ENCODE measurements at places on chromosomes 3 and 15. TPM values are rescaled to one million over a fixed set of nuclear protein-coding genes. Genes with fewer than 3 reads are reported as not detected.
A peak's percentile ranks its signal among the peaks of the same experiment; 100 is the strongest.

The PARP14 gene
- total RNA-seq: 44.8 TPM

The NEK10 gene
- total RNA-seq: 0.42 TPM

The ELL3 gene
- 1.8 TPM for total RNA-seq

The DNAH12 gene
- 0.09 TPM for total RNA-seq

GRCh38 chr3:45547764-45548680 is 46.5 kb upstream of the LIMD1 start:
- no peak for DNase-seq

- no peak for DNase-seq
Measured at GRCh38 chr15:70165716-70166284, 68.1 kb upstream of the TLE3 start.

GRCh38 chr15:39907216-39907615 is 12.8 kb downstream of the GPR176 start:
- DNase-seq: no peak

GRCh38 chr3:193861012-193861411 is 268.0 kb downstream of the OPA1 start:
- DNase-seq: no peak

DNA sequence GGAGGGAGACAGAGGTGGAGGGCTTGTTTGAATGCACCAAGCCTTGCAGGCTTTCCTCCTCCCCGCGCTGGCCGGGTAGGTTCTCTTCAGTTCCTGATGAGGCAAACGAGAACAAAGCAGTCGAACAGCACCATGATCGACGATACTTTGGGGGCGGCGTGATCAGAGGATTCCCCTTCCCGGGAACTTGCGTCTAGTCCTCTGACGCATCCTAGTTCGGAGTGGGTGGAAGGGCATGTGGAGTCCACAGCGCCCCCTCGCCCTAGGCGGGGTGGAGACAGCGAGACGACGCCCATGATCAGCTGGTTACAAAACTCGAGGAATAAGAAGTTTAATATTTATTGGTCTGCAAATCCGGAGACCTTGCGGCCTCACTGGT is 452 bp upstream of the SV2B start:
- peak; percentile 2 for DNase-seq
